Astrocyte (in vitro differentiated cells and primary cell): ENCODE measurements at places on chromosomes 6 and 20. TPM values are rescaled to one million over a fixed set of nuclear protein-coding genes. Genes with fewer than 3 reads are reported as not detected.

- DNase-seq = no peak
Measured at GRCh38 chr6:34176261-34177031, 30.6 kb upstream of the GRM4 start.

DNA sequence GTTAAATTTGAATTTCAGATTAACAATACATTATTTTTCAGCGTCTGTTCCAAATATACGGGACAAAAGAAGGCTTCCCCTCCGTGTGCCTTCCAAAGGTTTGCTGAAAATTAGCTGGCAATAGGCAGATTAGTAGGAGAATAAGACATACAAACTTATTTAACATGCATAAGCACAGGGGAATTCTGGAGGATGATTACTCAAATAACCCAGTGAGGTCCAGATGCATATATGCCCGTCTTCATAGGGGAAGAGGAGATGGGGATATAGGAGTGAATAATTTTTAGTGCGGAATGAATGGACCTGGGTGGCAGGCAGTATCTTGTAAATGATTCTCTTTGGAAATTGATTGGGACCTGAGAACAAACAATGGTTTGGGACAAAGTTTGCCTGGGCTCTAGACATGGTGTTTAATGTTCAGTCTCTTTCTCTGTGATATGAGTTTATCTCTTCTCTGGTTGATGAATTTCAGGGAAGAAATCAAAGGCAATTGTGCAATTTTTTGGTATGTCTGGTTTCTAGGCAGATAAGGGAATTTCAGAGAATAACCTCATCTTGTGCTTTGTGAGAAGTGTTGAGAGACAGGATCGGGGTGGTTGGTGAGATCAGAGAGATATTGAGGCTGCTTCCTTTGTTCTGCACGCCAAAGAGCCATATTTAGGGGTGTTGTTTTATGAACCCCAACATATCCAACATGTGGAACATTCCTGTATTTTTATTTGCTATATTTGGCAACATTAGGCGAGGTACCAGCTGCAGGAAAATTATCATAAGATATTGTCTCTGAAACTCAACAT is 63.7 kb downstream of the MKKS start:
- peak; percentile 76 for DNase-seq

Gene LY6G6F
- not detected in 2 replicates for total RNA-seq

- no peak for DNase-seq
Measured at GRCh38 chr6:90251295-90251992, 45.2 kb downstream of the BACH2 start.

DNA sequence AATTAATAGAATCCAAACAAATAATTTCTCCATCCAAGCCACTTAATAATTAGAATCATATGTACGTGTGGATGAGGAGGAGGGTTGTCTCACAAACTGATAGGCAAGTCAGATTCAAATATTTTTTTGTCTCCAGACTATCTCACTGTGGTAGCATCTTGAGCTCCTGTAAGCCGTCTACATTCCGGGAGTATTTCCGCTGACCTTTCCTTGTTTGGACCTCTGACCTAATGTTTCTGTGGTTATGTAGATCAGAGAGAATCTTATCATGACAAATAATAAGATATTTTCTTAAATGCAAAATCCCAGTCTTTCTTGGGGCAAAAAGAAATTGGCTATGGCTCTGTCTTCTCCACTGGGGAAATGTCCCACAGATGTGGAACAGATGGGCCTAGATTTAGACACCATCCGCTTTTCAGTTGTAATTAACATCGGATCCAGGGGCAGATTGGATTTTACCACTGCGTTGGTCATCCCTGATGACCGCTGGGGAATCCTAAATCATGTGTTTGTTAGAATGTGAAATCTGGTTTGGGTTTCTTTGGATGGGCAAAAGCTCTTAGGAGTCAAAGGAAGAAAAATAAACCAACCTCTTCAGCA is 197.1 kb upstream of the RIN2 start:
- DNase-seq = no peak

DNA sequence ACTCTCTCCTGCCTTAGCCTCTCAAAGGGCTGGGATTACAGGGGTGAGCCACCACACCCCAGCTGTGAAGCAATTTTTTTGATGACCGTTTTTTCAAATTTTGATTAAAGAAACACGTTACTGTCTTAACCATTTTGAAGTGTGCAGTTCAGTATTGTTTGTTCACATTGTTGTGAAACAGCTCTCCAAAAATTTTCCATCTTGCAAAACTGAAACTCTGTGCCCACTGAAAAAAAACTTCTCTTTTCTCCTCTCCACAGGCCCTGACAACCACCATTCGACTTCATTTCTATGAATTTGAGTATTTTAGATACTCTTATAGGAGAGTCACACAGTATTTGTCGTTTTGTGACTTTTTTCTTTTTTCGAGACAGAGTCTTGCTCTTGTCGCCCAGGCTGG is 53.9 kb downstream of the ECT2L start:
- DNase-seq = no peak

DNA sequence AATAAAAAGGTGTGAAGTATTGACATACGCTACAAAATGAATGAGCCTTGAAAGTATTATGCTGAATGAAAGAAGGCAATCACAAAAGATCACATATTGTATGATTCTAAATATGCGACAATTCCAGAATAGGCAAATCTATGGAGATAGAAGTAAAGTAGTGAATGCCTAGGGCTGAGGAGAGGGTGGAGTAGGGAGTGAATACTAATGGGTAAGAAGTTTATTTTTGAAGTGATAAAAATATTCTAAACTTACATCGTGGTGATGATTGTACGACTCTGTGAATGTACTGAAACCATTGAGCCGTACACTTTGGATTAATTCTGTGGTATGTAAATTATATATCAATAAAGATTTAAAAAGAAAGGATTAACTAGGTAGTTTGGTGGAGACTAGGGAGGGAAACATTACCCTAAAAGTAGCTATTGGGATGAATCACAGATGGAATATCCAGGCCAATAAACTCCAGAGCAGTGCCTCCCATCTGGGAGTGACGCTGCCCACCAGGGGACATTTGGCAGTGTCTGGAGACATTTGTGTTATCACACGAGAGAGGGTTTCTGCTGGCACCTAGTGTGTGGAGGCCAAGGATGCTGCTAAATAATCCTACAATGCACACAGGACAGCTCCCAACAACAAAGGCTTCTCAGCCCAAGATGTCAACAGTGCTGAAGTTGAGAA is 214.2 kb upstream of the PCSK2 start:
- no peak for DNase-seq

Gene MAP7
- 2.8 and 3.3 TPM in 2 replicates for total RNA-seq

- DNase-seq = no peak
Measured at GRCh38 chr6:115766745-115767462, 293.8 kb downstream of the FRK start.
